ENCODE measurements at places on chromosomes 2 and 18.

DNA sequence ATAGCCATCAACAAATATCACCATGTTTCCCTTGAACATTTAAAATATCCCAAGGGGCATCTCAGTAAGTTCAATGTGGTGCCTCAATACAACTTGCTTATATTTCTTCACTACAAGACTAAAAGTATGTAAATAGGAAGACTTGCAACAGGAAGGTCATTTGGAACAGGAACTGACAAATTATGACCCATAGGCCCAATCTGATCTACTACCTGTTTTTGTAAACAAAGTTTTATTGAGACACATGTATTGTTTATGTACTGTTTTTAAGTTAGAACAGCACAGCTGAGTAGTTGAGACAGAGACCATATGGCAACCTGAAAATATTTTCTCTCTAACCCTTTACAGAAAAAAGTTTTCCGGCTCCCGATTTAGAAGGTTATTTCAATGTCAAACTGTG is 154.8 kb upstream of the TFPI start:
- DNase-seq, result no peak

GRCh38 chr18:76495006-76495370 is at the start of gene ZNF516:
ZNF516 (minus strand) TSS chr18:76495242; CDS start chr18:76443054, 52,188 bp downstream.
- no peak for DNase-seq

GRCh38 chr2:198213253-198213652 is 408.9 kb downstream of the PLCL1 start:
- no peak for DNase-seq

DNA sequence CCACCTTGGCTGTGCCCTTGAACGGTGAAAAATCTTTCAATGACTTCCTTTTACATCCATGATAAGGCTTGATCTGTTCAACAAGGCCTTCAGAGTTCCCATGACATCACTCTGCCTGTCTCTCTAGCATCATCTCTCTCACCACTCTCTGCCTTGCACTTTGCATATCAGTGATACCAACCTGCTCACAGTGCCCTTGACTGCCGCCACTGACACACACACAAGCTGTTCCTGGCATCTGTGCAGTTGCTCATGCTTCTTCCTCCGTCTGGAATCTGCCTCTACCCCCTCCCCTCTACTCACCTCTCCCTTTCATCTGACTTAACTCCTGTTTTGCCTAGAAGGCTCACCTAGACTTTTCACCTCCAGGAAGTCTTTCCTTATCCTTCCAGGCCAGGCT is 79.1 kb upstream of the SEC11C start:
- no peak for DNase-seq

DNA sequence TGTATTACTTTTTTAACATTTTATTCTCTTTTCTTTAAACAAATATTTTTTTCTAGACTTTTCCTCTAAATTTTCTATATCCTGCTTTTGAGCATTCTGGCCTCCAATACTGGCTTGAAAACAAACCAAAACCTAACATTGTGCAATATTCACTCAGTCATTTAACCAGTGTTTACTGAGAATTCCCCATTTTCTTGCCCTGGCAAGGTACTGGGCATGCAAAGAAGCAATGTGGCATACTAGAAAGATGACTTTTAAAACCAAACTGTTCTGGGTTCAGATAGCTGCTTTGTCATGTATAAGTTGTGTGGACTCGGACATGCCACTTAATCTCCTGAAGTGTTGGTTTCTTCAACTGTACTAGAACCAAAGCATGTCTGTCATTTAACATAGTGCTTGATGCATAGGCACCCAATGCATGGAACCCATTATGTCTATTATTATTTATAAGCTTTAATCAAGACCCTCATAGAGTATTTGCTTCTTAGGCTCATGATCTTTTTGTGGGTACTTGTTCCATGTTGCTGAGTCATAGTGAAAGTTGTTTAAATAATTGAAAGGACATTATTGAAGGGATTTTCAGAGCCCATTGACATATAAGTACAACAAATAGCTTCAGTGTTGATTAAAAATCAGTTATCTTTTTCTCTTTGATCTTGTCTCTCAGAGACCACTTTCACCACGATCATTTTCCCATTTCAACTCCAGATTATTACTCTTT is 185.4 kb upstream of the OSR1 start:
- no peak for DNase-seq

GRCh38 chr18:66219817-66220216 is 384.1 kb downstream of the CDH19 start:
- DNase-seq, result no peak

- DNase-seq, result no peak
These were observed 12.9 kb downstream of the RAMP1 start for GRCh38 chr2:237872178-237872887.

- DNase-seq, result no peak
These were observed 118.6 kb downstream of the MCFD2 start for GRCh38 chr2:46796843-46797625.

DNA sequence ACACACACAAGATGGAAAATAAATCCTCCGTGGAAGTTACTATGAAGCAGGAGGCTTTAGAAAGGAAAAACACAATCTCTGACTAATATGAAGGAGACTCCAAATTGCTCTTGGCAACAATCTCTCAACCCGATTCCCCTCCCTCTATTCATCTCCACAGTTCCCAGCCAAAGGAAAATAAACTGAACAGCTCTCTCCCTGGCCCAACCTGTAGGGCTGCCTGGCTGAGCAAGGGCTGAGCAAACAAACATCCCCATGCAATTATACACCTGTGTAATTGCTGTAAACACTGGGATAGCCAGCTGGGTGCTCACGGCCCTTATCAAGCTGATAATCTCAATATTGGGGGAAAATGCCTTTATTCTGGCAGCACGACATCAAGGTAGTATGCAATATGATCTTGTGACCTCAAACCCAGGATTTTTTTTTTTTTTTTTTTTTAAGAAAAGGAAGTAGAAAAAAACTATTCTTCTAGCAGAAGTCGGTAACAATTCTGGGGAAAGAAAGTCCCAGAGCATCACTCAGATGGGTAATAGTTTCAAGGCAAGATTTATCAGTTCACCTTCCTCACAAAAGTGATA is 203.3 kb upstream of the SMAD2 start:
- no peak for DNase-seq

DNA sequence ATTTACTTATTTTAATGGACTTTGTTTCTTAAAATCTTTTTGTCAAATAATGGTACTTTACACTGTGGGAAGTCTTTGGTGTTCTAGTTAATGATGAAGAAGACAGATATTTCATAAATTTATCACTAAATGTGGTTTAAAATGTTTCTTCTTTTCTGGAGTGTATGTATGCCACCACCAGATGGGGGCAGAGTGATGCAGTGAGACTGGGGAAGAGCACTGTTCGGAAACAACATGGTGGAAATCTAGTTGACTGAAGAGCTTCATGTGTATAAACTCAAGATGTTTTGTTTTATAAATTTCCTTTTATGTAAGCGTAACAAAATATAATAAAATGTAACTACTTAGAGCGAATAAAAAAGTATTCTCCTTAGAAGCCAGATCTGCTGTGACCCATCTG is 195.1 kb downstream of the KCNE4 start:
- DNase-seq, result no peak

DNA sequence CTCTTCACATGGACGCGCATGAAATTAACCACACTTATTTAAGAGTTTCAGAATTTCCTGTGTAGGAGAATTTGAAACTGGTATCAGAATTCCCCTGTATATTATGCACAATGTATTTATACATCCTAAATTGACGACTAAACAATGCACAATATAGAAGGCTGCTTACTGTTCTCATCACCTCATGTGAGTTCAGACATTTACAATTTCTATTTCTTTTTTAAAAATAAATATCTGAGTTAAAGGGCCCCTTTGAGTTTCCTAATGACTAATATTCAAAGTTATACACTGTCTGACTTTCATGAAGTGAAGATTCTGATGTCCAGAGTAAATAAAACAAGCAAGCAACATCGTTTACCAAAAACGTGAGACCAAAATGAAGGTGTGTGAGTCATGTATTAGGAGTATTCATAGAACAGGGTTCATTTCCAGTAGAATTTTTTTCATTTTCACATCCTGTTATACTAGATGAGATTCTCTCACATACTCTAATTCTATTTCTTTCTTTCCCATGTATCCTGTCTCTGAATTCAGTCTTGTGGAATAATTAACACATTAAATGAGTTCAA is 406.2 kb downstream of the NUP35 start:
- DNase-seq, result no peak

DNA sequence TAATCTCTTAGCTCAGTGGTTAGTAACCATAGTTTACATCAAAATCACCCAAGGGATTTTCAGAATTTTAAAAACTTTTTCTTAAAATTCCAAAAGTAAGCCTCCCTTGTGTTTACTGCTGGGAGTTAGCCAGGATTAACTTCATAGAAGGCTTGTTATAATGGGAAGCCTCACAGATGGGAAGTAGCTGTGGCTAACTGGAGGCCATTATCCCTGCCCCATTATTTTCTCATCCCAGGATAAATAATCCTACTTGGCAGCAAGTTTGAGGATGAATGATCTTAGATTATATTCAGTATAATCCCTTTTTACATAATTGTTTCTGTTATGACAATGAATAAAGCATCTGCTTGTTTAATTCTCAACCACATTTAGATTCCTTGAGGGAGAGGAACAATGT is 25.5 kb downstream of the PLEK start:
- no peak for DNase-seq

GRCh38 chr2:38178119-38178518 is 102.2 kb upstream of the CYP1B1 start:
- no peak for DNase-seq

GRCh38 chr2:100412881-100413321 is 4.6 kb downstream of the CHST10 start:
- DNase-seq, result no peak

DNA sequence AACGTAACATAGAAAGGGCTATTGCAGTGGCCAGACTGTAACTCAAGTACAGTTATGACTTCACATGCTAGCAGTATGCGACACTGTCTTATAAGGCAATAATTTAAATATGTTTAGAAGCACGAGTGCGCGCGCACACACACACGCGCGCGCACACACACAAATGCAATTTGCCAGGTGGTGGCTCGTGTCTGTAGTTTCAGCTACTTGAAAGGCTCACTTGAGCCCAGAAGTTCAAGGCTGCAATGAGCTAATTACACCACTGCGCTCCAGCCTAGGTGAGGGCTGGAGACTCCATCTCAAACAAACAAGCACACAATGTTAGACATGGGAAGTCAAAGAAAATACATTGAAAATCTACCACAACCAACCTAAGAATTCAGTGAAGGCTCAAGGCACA is 103.7 kb downstream of the USP34 start:
- DNase-seq, result no peak

DNA sequence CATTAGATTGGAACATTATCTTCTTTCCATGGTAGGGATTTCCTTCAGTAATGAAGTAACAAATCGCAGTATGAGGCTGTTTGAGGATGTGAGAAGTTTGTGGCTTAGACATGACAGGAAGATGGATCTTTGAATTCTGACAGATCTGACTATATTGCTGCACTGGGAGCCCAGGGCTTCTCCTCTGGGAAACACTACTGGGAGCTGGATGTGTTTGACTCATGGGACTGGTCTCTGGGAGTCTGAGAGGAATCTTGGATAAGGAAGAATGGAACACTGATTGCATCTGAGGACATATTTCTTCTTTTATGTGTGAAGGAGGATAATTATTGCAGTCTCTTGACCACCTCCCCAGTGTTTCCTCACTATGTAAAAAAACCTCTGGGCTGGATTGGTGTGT is 77.2 kb upstream of the ST6GAL2 start:
- no peak for DNase-seq
